ENCODE measurements at places on chromosomes 12 and 14. TPM values are rescaled to one million over a fixed set of nuclear protein-coding genes. Genes with fewer than 3 reads are reported as not detected.

RND1 gene
- total RNA-seq: 3.4 TPM

LTBP2 gene
- 3.7 TPM for total RNA-seq

RNASE8 gene
- total RNA-seq: not detected

CLEC9A gene
- total RNA-seq: not detected

GRCh38 chr12:1821805-1822204 is 1.4 kb downstream of the LRTM2 start:
- H3K27ac ChIP-seq: no peak overlapping the region
- H3K4me3 ChIP-seq: no peak overlapping the region
- H3K36me3 ChIP-seq: no peaks in the 10 kb centered on the region
- peaks cover 19% of the 10 kb centered on the region for H3K27me3 ChIP-seq
- no peaks in the 10 kb centered on the region for H3K4me1 ChIP-seq
- DNase-seq: no peak

ITGA7 gene
- 64.4 TPM for total RNA-seq

GCH1 gene
- total RNA-seq: 20.4 TPM

DNA sequence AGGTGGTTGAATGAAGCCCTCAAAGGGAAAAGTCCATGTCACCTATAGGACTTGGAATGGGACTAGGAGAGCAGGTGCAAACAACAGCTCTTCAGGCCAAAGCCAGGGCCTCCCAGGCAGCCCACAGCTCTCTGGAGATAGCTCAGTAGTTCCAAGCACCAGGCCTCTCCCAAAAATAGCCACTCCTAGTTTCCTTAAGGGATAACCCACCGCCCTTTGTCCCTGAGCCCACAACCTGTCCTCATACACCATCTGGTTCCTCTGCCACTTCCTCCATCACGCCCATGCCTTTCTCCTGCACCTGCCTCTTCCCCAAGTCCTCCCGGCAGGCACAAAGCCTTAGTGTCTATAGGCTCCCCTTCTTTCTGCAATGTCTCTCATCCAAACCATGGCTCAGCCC is 2.1 kb downstream of the RAB15 start:
- H3K27ac ChIP-seq: no peak overlapping the region
- no peak overlapping the region for H3K4me3 ChIP-seq
- peak; percentile 60 for DNase-seq
- no peaks in the 10 kb centered on the region for H3K4me1 ChIP-seq
- H3K36me3 ChIP-seq: no peaks in the 10 kb centered on the region
- H3K27me3 ChIP-seq: no peaks in the 10 kb centered on the region

DNA sequence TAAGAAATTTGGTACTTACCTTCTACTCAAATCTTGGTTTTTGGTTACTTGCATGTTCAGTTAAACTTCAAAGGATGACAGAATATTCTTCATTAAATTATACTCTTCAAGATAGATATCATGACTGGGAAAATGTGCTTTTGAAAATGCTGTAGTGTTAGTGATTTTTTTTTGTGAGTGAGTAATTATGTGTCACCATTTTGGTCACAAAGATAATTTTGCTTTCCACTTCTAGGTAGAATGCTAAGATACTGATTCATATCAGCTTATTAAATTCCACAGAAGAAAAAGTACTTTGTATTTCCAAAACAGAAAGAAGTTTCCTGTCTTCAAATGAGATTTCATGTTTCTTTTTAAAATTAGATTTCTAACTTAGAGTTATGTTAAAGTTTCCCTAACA is 61.2 kb downstream of the ATXN7L3B start:
- no peaks in the 10 kb centered on the region for H3K27me3 ChIP-seq
- H3K4me1 ChIP-seq: no peaks in the 10 kb centered on the region
- no peaks in the 10 kb centered on the region for H3K36me3 ChIP-seq
- no peak overlapping the region for H3K4me3 ChIP-seq
- H3K27ac ChIP-seq: no peak overlapping the region
- DNase-seq: no peak

GRCh38 chr12:16560273-16560672 is 45.7 kb downstream of the LMO3 start:
- H3K36me3 ChIP-seq: no peaks in the 10 kb centered on the region
- H3K27ac ChIP-seq: no peak overlapping the region
- no peak overlapping the region for H3K4me3 ChIP-seq
- no peak for DNase-seq
- H3K4me1 ChIP-seq: no peaks in the 10 kb centered on the region

DNA sequence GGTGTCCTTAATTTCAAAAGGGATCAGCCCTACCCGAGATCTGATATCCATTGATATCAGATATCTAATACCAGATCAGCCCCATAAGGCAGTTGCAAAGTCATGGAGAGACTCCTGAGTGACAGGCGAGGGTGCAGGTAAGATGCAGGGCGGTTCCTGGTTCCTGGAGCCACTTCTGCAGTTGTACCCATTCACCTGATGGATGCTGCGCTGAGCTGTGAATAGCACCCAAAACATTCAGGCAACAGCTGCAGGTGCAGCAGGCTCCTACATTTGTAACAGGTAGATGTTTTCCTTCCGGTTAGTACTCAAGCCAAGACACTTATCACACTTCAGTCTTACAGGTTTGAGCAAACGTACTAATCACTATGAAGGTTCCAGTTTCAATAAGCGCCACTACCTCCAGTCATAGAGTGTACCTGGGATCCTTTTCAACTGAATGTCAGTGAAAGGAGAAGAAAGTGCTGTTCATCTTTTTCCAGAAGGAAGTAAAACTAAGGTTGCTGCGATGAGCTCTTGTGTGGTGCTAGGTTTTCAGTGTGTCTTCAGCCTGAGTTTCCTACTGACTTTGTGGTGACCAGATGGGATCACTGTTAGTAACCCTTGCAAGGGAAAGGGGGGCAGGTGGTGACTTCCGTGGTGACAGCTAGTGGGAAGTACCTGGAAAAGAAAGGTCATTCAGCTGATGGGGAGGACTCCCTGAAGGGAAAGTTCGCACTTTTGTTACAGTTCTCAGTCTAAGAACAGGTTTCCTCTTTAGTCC is 1.9 kb downstream of the ATP6V0A2 start:
- peak overlapping the region; percentile 58 for H3K27ac ChIP-seq
- DNase-seq: peak; percentile 28
- H3K4me3 ChIP-seq: peak overlapping the region; percentile 98
- H3K4me1 ChIP-seq: peaks cover 15% of the 10 kb centered on the region
- no peaks in the 10 kb centered on the region for H3K27me3 ChIP-seq

CGRRF1 gene
- total RNA-seq: 21.3 TPM

GRIP1 gene
- 3.7 TPM for total RNA-seq

GRCh38 chr14:105882626-105883025 is 356.2 kb downstream of the TMEM121 start:
- no peak for DNase-seq
- no peaks in the 10 kb centered on the region for H3K36me3 ChIP-seq
- H3K4me1 ChIP-seq: no peaks in the 10 kb centered on the region
- H3K27ac ChIP-seq: no peak overlapping the region
- no peaks in the 10 kb centered on the region for H3K27me3 ChIP-seq

DNA sequence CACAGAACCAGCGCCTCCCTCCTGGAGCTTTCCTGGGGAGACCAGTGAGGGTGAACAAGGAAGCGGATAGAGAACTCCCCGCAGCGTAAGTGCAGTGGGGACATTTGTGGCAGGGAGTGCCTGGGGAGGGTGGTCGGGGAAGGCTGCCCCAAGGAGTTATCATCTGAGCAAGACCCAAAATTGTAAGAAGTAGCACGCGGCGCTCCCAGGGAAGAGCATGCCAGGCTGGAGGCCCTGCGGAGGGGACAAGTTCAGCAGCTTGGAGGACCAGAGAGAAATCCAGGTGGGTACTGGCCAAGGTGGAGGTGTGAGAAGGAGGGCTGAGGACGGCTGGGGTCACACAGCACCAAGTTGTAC is 46.2 kb upstream of the RIMBP2 start:
- H3K4me1 ChIP-seq: no peaks in the 10 kb centered on the region
- DNase-seq: no peak
- no peaks in the 10 kb centered on the region for H3K27me3 ChIP-seq
- H3K4me3 ChIP-seq: no peak overlapping the region

TAS2R8 gene
- not detected for total RNA-seq

MRPL52 gene
- total RNA-seq: 79.1 TPM

DNA sequence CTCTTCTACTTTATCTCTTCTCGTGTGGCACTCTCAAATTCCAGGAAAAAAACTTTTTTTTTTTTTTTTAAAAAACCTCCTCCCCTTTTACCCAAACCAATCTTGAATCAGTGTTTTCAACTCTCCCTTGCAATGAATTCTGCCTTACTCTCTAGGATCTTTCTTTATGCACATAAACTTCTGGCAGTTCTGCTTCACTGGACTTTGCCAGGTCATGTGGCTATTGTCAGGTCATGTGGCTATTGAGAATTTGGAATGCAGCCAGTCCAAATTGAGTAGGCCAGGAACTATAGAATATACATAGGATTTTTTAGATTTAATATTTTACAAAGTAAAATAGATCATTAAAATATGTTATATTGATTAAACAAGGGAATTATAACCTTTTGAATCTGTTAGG is 218.2 kb downstream of the TMTC3 start:
- H3K4me3 ChIP-seq: no peak overlapping the region
- no peaks in the 10 kb centered on the region for H3K27me3 ChIP-seq
- no peaks in the 10 kb centered on the region for H3K4me1 ChIP-seq
- no peaks in the 10 kb centered on the region for H3K36me3 ChIP-seq

DNA sequence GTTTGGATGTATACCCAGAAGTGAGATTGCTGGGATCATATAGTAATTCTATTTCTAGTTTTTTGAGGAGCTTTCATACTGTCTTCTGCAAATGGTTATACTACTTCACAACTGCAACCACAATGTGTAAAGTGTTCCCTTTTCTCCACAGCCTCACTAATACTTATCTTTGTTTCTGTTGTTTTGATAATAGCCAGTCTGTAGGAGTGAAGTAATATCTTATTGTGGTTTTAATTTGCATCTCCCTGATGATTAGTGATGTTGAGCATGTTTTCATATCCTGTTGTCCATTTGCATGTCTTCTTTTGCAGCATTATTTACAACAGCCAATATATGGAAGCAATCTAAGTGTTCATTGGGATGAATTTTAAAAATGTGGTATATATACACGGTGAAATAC is 29.9 kb downstream of the GABARAPL1 start:
- H3K4me1 ChIP-seq: no peaks in the 10 kb centered on the region
- DNase-seq: no peak
- H3K4me3 ChIP-seq: no peak overlapping the region
- no peaks in the 10 kb centered on the region for H3K36me3 ChIP-seq
- no peaks in the 10 kb centered on the region for H3K27me3 ChIP-seq
- H3K27ac ChIP-seq: no peak overlapping the region

DNA sequence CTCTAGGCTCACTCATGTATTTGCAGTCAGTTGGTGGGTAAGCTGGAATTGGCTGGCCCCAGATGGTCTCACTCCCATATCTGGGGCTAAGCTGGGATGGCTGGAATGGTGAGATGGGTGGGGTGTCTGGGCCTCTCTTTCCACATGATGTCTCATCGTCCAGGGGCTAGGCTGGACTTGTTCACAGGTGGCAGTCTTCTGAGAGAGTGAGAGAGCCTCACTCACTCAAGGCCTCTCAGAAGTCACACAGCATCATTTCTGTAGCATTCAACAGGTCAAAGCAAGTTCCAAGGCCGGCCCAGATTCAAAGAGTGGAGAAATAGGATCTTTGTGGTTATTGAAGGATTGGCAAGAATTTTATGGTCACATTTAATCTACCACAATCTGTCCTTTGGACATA is 102.7 kb downstream of the UNC79 start:
- H3K36me3 ChIP-seq: no peaks in the 10 kb centered on the region
- no peak overlapping the region for H3K4me3 ChIP-seq
- H3K4me1 ChIP-seq: no peaks in the 10 kb centered on the region
- H3K27ac ChIP-seq: no peak overlapping the region
- no peak for DNase-seq

DBX2 gene
- total RNA-seq: not detected

SLC2A14 gene
- 1.0 TPM for total RNA-seq

C3AR1 gene
- 1.8 TPM for total RNA-seq

DNA sequence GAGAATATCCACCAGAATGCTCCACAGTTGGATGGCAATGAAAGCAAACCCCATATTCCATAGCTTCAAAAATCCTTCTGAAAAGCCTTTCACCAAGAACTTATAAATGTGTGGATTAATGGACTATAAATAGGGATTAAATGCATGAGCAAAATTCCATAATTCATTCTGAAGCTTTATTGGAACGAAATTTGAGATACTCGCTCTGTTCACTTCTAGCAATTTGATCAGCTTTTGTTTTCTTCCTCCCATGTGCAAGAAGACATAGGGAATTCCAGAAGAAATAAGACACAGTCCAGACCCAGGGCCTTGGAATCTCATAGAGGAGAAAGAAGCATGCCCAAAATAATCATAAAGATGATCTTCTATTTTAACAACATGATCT is 285.9 kb upstream of the TMPO start:
- H3K4me3 ChIP-seq: no peak overlapping the region
- no peaks in the 10 kb centered on the region for H3K36me3 ChIP-seq
- H3K27me3 ChIP-seq: no peaks in the 10 kb centered on the region
- no peaks in the 10 kb centered on the region for H3K4me1 ChIP-seq
- no peak overlapping the region for H3K27ac ChIP-seq

KRT71 gene
- total RNA-seq: not detected

GRCh38 chr14:89121968-89122620 is 294.9 kb downstream of the FOXN3 start:
- no peaks in the 10 kb centered on the region for H3K4me1 ChIP-seq
- no peaks in the 10 kb centered on the region for H3K36me3 ChIP-seq
- no peak overlapping the region for H3K27ac ChIP-seq
- no peak for DNase-seq

ADGRD1 gene
- 3.5 TPM for total RNA-seq

- peak; percentile 96 for DNase-seq
- peak overlapping the region; percentile 55 for H3K27ac ChIP-seq
- H3K4me3 ChIP-seq: peak overlapping the region; percentile 19
- peaks cover 3% of the 10 kb centered on the region for H3K27me3 ChIP-seq
- H3K4me1 ChIP-seq: no peaks in the 10 kb centered on the region
- H3K36me3 ChIP-seq: no peaks in the 10 kb centered on the region
Measured at GRCh38 chr12:132593938-132594358, 16.4 kb downstream of the LRCOL1 start.

- no peak overlapping the region for H3K4me3 ChIP-seq
- no peak overlapping the region for H3K27ac ChIP-seq
- no peaks in the 10 kb centered on the region for H3K27me3 ChIP-seq
- H3K36me3 ChIP-seq: no peaks in the 10 kb centered on the region
Measured at GRCh38 chr12:75891072-75891471, 140.5 kb downstream of the PHLDA1 start.
